ENCODE measurements at places on chromosomes 3 and 15.

GRCh38 chr3:121758727-121759450 lies 9.3 kb upstream of the GOLGB1 start:
- no peak for DNase-seq

DNA sequence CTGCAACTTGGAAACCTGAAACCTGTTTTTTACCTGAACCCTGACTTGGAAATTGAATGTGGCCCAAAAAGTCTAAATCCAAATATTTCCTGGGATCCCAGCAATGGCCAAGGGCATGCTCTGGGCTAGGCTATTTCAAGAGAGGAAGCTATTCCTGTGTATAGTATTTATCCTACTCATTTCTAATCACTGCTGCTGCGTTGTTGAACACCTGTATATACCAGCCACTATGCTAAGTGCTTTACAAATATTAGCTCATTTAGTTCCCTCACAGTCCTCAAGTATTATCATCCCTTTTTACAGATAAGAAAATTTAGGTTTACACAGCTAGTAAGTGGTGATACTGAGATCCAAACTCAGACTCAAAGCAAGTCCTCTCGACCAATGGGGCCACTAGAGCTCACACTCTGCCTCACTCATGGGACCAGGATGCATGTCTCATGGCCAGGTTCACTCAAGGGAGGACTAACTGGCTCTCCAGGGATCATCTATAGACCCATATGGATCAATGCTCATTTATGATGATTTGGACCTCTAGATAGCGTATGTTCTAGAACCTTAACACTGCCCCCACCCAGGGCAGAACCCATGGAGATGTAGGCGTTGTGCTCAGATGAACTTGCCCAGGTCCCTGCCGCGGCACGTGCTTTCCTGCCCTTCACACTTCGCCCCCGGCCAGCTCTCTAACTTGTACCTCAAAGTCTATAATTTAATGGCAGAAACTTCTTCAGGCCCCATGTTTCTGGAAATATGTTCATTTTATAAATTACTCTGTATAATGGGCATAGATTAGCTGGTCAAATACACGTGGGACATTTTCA lies 2.6 kb upstream of the CCR4 start:
- no peak for DNase-seq

DNA sequence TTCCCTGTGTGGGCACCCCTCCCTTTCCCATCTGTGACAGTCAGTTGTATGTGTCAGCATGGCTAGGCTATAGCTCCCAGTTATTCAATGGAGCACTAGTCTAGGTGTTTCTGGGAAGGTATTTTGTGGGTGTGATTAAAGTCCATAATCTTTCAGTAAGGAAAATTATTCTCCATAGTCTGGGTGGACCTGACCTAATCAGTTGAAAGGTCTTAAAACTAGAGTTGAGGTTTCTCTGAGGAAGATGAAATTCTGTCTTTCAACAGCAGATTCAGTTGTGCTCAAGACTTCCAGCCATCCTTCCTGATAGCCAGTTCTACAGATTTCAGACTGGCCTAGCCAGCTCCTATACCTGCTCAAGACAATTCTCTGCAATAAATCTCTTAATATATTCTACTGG lies 284.6 kb upstream of the PROK2 start:
- DNase-seq = no peak

DNA sequence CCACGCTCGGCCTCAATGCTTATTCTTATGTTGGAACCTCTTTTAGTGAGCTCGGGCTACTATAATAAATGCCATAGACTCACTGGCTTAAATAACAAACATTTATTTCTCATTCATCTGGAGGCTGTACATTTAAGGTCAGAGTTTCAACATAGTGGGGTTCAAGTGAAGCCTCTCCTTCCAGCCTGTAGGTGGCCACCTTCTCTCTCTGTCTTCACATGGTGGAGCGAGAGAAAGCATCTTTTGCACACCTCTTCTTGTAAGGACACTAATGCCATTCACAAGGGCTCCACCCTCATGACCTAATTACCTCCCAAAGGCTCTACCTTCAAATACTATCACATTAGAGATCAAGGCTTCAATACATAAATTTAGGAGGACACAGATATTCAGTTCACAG lies 520.3 kb upstream of the EPHA6 start:
- DNase-seq = no peak

GRCh38 chr15:93231994-93232393 lies 143.0 kb upstream of the RGMA start:
- DNase-seq = no peak

GRCh38 chr3:20147361-20147760 lies 38.6 kb downstream of the SGO1 start:
- no peak for DNase-seq

DNA sequence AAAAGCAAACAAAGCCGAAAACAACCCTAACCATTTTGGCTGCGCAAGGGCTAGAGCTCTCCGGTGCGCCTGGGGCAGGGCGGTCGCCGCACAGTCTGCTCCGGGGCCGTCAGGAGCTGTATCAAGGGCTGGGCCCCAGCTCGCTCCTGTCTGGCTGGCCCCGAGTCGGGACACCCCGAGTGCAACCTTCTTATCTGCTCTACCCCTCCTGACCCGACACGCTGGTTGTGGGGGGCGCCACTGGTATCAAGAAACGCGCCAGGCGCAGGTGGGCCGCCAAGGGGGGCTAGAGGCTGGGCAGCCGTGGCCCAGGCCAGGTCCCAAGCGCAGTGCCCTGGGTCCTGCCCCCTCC lies 36.0 kb downstream of the NR2F2 start:
- no peak for DNase-seq

DNA sequence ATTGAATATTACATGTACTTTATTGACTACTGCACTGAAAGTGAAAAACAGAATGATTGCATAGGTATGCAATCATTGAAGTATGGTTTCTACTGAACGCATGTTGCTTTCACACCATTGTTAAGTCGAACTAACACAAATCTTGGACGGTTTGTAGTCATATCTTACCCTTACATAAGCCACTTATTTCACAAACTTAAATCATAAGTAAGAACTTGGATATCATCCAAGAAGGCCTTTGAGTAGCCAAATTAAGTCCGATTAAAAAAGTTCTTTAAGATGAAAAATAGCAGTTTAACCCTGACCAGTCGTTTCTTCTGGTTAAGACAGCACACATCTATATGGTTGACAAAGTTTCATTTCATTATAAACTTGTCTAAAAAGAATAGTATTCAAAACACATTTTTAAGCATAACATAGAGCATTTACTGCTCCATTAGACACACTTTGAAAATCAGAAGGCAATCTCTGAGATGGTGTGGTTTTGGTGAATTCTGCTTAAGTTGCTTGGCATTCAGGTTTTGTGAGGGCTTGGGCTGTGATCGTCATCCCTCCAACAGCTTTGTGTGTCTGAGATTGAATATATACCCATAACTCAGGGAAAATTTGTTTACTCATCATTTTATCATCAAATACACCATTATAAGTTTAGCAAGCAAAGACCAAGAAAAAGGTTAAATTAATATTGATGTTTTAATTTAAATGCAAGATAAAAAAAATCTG lies 92.2 kb downstream of the NFKBIZ start:
- no peak for DNase-seq

DNA sequence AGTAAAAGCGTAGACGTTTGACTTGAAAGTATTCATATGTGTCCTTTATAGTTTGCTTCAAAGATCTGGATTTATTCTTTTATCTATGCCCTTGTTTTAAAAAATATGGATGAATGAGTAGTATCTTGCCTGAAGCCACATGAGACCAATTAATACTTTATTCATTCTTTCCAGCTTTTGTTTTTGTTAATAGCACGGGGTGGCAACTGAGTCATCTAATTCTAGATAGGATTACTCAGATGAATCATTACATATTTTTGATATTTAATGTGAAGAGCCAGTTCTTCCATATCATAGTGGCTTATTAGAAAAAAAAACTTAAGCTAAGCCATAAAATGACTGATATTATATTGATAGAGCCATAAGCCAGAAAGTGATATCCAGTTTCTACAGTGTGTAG lies 121.9 kb downstream of the BBX start:
- no peak for DNase-seq

- no peak for DNase-seq
These were observed 40.5 kb downstream of the OSTN start for GRCh38 chr3:191239407-191240031.

- DNase-seq = no peak
These were observed 46.2 kb downstream of the TRIM69 start for GRCh38 chr15:44782516-44782915.

GRCh38 chr3:127589600-127590281 lies 792 bp downstream of the TPRA1 start:
- no peak for DNase-seq

DNA sequence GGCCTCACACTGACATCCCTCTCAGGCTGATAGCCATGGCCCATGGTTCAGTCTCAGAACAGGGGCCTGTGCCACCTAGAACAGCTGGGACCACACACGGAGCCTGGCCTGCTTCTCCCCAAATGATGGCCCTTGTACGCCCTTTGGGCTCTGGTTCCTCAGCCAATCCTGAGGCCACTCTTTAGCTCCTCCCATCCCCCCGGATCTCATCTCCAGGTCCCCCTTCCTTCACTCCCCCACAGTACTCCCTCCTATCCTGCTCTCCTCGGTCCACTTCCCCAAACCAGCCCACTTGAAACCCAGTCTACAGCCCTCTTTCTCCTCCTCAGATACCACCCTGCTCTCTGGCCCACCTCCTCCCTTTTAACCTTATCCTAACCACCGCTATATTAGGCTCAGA lies 17.8 kb upstream of the ZFYVE19 start:
- DNase-seq = no peak

- no peak for DNase-seq
These were observed 49.3 kb downstream of the CEP152 start for GRCh38 chr15:48761393-48762158.

DNA sequence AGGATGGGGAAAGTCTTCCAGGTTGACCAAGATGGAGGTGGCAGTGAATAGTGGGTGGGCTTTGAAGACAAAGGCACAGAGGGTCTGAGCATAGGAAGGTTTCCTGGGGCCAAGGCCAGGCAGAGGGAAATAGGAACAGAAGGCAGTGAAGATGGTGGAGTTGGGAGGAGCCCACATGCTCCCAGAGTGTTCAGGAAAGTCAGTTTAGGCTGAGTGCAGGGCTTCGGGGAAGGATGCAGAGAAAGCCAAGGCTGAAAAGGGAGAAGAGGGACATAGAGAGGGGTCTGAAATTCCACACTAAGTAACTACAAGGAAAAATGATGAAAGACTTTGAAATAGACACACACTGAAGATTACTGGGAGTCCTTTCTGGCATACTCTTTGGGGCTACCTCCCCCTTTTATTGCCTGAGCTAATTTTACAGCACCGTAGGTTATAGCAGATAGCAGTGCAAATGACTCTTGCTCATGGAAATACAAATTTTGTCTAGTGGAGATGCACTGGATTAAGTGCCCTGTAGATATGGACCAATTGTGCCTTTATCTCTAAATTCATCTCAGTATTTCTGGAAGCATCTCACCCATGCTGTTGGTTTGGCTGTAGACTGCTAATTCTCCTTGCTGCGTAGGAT lies 3.8 kb downstream of the CX3CR1 start:
- no peak for DNase-seq

DNA sequence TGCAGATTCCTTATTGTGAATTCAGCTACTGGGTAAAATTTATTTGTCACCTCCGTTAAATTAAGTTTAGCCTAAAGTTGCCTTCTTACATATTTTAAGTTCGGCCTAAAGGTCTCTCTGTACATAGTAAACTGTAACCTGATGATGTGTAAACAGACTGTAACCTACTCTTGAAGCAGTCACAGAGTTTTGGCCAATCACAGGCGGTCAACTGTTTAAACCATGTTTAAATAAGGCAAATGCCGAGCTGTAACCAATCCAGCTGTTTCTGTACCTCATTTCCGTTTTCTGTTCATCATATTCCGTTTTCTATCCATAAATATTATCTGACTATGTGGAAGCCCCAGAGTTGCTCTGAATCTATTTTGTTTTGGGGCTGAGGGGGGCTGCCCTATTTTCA lies 2.4 kb upstream of the ADAMTSL3 start:
- no peak for DNase-seq

- no peak for DNase-seq
These were observed 76.8 kb upstream of the CD96 start for GRCh38 chr3:111465081-111465670.

All from activated naive CD4-positive, alpha-beta T cell treated with anti-CD3 and anti-CD28 coated beads, Interleukin-2, amount 50 U/mL, for 72 hours (primary cell).